ENCODE measurements at places on chromosomes 13 and 19.

DNA sequence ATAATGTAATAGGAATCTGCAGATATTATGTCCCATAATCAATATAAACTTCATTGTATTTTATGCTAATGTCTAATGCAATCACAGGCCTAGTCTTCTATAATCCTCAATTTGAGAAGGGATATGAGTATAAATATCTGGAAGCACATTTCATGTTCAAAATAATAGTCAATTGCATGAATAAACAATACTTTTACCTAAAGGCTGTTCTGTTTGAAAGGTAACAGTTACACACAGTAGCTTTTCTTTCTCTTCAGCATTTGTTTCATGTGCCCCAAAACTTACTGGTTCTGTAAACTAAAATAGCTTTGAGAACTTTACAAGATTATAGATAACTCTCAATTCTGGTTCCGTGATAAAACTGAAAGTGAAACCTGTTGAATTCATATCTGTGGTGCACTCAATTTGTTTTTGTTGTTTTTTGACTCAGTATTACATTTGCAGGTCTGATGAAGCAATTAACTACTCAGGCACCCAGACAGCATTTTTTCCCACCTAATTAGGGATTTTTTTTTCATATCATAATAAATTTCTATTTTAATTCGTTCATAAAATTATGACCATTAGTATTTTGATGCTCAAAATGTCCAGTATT, 1193.8 kb downstream of the SLITRK1 start:
- no peak for DNase-seq

DNA sequence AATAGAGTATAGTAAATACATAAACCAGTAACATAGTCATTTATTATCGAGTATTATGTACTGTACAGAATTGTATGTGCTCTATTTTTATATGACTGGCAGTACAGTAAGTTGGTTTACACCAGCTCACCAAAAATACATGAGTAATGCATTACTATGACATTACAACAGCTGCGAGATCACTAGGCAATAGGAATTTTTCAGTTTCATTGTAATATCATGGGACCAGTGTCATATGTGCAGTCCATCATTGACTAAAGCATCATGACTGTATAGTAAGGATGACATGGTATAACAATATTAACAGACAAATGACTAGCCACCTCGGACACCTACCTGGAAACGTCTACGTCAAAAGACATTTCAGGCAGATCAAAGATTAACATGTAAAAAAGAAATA, 33.6 kb downstream of the ATP7B start:
- no peak for DNase-seq

DNA sequence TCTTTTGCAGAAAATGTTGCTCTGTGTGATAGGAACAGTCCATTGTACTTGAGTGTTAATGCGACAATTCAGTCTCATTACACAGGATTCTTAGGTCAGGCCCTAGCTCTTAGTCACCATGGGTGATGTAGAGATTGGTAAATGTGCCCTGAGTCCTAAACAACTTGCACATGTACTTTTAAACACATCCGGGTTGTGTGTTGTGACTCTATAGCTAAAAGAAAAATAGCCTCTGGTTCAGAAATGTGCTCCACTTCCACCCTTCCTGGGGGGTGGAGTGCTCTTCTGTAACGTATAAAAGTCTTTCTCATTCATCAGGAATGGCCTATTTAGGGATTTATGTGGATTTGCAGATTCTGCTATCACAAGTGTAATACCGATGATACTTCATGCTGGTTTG, 5.2 kb downstream of the SPATA13 start:
- DNase-seq: no peak

DNA sequence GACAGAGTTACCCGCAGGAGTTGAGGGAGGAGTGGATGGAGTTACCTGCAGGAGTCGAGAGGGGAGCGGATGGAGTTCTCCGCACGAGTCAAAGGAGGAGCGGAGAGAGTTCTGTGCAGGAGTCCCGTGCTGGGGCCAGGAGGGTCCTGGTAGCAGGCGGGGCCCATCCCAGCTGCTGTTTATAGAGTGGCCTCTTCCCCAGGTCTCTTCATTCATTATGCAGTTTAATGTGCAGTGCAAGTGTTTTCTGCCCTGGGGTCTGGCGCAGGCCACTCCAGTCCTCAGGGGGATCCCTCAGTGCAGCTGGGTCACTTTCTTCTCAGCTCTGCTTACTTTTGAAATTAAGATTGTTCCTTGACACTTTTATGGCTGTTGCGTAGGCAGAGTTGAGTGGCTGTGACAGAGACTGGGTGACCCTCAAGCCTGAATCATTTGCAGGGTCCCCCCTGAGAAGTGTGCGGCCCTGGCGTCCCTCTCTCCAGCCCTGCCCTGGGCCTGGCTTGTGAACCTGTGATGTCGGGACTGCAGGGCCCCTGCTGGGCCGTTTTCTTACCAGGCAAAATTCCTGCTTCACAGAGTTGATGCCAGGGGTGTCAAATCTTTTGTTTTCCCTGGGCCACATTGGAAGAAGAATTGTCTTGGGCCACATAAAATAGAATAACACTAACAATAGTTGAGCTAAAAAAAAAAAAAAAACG, 17.9 kb downstream of the TFDP1 start:
- no peak for DNase-seq

DNA sequence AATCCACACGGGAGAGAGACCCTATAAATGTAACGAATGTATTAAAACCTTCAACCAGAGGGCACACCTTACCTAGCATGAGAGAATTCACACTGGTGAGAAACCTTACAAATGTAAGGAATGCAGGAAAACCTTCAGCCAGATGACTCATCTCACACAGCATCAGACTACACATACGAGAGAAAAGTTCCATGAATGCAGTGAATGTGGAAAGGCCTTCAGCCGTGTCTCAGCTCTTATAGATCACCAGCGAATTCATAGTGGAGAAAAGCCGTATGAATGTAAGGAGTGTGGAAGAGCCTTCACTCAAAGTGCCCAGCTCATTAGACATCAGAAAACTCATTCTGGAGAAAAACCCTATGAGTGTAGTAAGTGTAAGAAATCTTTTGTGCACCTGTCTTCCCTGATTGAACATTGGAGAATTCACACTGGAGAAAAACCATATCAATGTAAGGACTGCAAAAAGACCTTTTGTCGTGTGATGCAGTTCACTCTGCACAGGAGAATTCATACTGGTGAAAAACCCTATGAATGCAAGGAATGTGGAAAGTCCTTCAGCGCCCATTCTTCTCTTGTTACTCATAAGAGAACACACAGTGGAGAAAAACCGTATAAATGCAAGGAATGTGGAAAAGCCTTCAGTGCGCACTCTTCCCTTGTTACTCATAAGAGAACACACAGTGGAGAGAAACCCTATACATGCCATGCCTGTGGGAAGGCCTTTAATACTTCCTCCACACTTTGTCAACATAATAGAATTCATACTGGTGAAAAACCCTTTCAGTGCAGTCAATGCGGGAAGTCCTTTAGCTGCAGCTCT, 16.0 kb downstream of the ZNF582 start:
- DNase-seq: no peak

- DNase-seq: no peak
These were observed 77.0 kb upstream of the TSC22D1 start for GRCh38 chr13:44652962-44653660.

GRCh38 chr19:54614726-54615125, 15.6 kb upstream of the LILRB1 start:
- no peak for DNase-seq

Measured in stimulated activated CD8-positive, alpha-beta memory T cell treated with anti-CD3 and anti-CD28 coated beads, Interleukin-4, amount 100 ng/mL, for 1 hour (primary cell).